ENCODE measurements at places on chromosomes 12 and 14.

DNA sequence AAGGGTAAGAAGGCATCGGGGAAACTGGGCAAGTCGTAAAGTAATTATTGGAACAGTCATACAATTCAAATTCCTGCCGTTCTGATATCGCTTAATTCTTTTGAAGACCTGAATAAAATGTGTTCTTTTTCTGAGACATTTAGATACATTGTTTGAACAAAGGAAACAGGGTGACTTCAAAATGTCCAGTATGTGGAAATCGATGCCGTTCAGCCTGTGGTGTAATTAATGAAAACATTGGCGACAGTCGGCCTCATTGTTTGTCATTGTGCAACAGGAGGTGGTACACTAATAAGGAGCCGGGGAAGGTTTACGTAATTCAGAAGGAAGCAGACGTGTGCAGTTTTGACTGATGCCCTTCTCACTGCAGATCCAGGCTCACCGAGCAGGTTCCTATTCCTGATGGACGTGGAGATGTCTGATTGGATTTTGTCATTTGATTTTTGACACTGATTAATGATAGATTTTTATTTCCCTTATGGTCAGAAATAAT is 92.7 kb downstream of the BORCS5 start:
- DNase-seq, result peak; percentile 62

DNA sequence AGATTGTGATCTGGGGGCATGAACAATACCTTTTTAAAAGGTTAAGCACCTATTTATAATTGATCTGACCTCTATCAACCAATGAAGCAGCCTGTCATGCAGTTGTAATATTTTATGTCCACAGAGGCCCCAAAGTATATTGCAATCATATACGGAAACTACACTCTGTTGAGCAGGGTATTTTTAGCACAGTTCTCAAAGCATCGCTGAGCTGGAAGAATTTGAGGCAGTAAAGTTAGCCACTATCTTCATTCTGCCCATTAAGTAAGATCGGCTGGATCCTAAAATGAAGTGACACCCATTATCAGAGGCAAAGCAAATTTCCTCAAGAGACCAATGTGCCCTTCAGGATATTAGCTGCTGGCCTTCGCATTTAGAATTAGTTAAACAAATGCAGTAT is 47.7 kb upstream of the GRIP1 start:
- no peak for DNase-seq

- peak; percentile 52 for DNase-seq
Measured at GRCh38 chr14:55731311-55731872, 151.4 kb downstream of the KTN1 start.

GRCh38 chr12:7068994-7069346 is 8.5 kb downstream of the C1S start:
- no peak for DNase-seq

DNA sequence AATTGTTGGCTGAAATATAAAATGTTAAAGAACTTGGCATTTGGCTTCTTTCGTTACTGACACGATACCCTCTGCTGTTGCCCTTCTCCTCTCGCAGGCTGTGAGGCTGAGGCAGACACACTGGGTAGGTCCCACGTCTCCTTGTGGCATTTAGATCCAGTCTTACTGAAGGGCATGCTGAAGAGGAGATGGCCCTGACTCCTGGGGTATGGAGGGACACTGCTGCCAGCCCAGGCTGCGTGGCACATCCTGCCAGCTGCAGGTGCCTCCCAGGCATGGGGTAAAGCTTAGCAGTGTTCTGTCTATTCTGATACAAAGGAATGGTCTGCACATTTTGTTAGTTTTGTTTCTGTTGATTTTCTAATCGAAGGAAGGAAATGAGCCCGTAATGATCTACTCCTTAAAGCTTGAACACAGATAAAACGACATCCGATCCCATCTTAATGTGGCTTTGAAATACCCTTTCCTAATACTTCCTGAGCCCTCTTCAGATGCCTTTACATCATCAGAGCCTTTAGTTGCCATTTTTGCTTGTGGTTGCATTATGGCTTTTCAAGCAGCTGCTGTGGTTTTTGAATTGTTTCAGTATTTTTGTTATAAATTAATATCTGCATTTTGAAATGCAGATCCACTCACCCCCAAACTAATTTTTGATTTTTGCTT is 61.1 kb downstream of the WDR20 start:
- no peak for DNase-seq

GRCh38 chr14:61567838-61568571 is 127.3 kb upstream of the HIF1A start:
- DNase-seq, result no peak

DNA sequence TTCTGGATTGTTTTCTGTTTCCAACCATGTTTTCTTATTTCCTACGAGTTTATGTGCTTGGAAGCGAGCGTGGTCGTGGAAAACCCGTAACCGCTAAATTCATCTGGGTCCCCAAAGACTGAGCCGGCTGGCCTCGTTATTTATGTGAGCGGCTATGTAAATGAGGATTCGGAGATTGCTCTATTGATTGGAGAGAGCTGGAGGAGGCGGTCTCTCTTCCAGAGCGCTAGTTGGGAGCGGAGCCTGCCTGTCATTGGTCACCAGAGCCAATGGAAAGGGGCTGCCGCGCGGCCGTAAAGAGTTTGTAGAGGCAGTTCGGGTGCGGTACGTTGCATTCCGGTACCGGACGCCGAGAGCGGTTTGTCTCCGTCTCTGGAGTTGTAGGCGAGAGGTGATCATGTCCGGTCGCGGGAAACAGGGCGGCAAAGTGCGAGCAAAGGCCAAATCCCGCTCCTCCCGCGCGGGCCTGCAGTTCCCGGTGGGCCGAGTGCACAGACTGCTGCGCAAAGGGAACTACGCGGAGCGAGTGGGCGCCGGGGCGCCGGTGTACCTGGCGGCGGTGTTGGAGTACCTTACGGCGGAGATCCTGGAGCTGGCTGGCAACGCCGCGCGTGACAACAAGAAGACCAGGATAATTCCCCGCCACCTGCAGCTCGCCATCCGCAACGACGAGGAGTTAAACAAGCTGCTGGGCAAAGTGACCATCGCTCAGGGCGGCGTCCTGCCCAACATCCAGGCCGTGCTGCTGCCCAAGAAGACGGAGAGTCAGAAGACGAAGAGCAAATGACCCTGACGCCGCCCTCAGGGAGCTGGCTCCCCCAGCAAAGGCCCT is 29.0 kb downstream of the WBP11 start:
- DNase-seq, result peak; percentile 95

DNA sequence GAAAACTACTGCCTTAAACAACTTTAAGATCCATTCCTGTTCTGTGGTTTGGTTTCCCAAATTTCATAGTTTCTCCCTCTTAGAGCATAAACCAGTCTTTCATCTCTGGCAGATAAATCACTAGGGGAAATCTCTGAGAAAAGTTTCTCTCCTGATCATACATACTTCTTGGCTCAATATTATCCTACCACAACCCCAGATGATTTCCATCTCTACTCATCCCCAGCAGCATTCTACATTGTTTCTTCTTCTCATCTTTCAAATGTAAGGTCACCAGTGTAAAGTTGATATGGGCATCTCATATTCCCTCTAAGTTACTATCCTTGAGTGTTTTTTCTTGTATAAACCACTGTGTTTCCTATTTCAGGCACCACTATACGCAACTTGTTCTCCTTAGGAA is 45.9 kb upstream of the PLEKHG7 start:
- no peak for DNase-seq

DNA sequence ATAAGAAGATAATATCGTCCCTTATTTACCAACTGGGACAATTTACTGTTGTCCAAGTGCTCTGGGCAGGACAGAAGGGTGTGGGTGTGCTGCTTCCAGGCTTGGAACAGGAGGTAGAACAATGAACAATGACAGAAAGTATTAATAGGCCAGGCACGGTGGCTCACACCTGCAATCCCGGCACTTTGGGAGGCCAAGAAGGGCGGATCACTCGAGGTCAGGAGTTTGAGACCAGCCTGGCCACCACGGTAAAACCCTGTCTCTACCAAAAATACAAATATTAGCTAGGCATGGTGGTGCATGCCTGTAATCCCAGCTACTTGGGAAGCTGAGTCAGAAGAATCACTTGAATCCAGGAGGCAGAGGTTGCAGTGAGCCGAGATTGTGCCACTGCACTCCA is 2.5 kb downstream of the IFI27 start:
- DNase-seq, result no peak

DNA sequence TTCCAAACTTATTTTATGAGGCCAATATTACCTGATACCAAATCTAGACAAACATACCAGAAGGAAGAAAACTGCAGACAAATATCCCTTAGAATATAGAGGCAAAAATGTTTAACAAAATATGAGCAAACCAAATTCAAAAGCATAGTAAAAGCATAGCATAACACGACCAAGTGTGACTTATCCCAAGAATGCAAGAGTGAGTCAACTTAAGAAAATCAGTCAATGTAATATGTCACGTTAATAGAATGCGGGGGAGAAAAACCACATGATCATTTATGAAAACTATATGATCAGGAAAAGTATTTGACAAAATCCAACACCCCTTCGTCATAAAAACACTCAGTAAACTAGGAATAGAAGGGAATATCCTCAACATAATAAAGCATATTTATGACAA is 217.3 kb downstream of the ADGRD1 start:
- no peak for DNase-seq

DNA sequence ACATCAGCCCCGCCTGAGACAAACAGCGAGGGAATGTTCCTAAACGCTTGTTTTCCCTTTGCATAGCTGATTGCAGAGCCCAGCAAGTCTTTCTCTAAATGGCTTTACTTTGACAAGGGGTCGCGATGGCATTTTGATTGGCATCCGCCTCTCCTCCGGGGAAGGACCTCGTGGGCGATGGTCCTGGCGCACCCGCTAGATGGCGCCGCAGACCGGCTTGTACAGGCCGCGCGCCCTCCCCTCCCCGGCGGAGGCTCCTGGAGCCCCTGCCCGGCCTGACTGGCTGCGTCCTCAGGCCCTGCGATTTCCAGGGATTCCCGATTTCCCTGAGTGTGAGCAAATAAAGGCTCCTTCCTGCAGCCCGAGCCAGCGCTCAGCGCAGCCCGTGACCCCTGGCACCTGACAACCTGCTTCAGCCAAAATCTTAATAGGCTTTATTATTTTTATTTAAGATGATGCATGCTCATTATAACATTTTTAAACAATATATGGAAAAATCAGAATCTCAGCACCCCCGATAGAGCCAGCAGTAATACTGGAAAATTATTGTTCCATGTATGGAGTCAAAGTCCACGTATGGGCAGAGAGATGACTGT is 468.3 kb downstream of the AACS start:
- DNase-seq, result peak; percentile 7

DNA sequence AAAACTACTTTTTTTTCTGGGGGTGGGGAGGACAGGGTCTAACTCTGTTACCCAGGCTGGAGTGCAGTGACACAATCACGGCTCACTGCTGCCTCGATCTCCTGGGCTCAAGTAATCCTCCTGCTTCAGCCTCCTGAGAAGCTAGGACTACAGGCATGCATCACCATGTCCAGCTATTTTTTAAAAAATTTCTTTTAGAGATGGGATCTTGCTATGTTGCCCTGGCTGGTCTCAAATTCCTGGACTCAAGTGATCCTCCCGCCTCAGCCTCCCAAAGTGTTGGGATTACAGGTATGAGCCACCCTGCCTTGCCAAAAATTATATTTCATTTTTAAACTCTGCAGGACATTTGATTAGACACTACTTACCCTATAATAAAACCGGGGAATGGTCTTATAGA is 5.5 kb downstream of the PPP2R3C start:
- no peak for DNase-seq

- no peak for DNase-seq
Measured at GRCh38 chr12:34214011-34214410, 191.7 kb downstream of the ALG10 start.

- DNase-seq, result no peak
Measured at GRCh38 chr12:5808981-5809380, 136.1 kb downstream of the ANO2 start.

GRCh38 chr12:10362828-10363657 is 26.8 kb downstream of the KLRK1 start:
- no peak for DNase-seq

DNA sequence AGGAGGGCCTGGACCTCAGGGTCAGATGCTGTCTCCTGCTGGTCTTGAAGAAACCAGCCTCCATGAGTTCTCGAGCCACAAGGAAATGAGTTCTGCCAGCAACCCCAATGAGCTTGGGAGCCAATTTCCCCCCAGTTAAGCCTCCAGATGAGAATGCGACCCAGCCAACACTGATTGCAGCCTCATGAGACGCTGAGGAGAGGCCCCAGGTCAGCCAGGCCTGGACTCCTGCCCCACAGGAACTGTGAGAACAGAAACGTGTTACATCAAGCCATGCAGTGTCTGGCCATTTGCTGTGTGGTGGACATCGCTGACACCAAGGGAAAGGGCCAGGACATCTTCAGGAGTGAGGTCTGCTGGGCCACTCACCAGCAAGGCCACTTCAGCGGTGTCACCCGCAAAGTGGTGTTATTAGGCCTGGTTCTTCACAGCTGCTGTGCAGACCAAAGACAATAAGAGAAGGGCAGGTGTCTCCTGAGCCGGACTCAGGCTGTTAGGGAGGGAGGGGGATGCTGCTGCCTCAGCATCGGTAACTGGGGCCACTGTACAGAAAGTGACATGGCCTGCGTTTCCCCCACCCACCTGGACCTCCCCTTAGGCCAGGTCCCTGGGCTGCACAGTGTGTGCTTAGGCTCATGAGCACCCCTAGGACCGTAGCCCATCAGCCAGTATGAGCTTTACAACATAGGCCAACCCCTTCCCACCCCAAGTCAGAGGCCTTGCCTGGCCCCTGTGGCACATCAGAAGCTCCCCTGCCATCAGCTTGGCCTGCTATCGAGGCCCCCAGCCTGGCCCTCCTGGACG is 272.4 kb upstream of the RTL1 start:
- no peak for DNase-seq

GRCh38 chr12:121968876-121969275 is 50.5 kb downstream of the CFAP251 start:
- no peak for DNase-seq

DNA sequence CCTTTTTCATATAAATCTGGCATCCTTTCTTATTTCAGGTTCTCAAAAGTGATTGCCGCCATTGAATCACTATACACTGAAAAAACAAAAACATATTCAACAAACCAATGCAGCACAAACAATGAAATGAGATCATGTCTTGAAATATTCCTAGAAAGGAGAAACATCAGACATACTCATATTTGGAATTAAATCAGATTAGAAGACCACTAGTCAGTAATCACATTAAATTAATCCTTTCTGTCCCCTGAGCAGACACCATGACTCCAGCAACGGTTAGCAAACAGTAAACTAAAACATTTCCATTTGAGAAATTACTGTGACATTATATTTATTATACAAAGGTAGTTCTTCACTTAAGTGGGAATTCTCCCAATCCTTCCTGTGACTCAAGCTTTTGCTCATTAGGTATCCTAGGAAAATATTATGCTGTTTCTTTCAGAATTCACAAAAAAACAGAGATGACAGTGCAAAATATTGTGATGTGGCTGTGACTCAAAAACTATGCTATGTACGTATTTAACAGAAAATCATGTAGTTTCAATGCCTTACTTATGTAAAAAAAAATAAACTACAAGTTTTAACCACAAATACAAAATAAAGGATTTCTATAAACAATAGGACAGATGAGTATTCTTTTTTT is 29.7 kb downstream of the CPNE8 start:
- no peak for DNase-seq

GRCh38 chr12:78392918-78393317 is 471.7 kb upstream of the SYT1 start:
- DNase-seq, result no peak
